Right lung (tissue), 10 donors: ENCODE measurements at places on chromosomes 2 and 18. TPM values are rescaled to one million over a fixed set of nuclear protein-coding genes. Genes with fewer than 3 reads are reported as not detected.

DNA sequence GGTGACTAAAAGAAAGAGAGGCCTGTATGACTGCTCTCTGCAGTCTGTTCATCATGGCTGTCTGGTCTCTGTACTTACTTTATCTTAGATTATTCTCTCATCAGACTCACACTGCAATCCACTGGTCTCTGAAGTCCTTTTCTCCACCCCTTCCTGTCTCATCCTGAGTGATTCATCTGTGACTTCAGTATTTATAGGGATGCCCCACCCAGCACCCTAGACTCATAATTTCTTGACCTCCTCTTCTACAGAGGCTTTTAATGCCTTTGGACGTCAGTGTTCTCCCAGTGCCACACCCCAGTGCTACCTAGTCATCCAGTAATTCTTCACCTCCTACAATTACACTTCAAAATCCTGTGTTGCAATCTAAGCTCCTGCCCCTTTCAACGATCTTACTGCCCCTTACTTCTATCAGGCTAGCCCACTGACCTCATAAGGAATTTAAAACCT, 14.9 kb upstream of the ITPRID2 start:
- DNase-seq = no peak

DNA sequence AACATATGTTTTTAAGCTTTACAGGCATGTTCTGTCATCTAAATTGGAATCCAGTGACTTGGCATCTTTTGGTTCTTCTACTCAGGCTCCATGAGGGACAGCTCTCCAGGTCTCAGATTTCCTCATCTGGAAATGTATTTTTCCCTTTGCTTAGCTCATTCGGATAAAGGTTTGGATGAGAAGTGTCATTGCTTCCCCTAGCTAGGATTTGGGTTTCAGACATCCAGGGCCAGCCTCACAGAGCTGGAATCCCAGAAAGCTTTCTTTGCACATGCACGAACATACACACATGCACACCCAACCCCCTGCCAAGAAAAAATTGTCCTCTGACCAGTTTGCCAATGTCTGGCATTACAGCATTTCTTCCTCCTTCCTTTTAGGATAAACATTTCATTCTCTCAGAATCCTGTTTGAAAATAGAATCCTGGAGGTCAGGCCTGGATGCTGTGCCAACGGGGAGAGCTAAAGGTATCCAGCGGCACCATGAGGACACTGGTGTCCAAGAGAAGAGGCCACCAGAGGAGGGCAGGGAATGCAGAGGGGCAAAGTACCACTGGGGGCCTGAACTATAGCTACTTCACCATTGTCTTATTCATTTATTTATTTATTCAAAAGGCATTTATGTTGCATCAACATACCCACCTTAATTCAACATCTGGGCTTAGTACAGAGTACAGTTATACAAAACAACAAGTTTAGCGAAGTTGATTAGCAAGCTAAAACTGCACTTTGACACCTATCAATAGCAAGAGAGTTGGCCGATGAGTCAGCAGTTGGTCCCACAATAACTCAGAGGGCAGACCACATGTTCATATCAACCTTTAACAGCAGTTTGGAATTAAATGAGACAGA, 97.9 kb upstream of the ATL2 start:
- no peak for DNase-seq

ADD2 gene
- 7.5 TPM for polyA plus RNA-seq

DNA sequence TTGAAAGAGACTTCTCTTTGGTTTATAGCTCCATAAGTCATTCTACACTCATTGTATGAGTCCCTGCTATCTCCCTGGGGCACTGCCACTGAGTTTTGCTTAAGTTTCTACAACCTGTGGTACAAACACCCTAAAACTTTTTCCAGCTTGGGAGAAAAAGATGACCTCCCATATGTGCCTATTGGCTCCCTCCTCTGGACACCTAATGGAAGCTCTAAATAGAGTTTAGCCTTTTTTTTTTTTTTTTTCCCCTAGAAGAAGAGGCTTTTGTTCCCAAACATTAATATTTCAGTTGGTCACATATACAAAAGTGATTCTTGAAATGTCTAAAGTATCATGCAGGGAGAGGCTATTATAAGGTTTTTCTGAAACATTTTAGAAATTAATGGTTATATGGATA, 547.2 kb upstream of the TMEFF2 start:
- no peak for DNase-seq

DNA sequence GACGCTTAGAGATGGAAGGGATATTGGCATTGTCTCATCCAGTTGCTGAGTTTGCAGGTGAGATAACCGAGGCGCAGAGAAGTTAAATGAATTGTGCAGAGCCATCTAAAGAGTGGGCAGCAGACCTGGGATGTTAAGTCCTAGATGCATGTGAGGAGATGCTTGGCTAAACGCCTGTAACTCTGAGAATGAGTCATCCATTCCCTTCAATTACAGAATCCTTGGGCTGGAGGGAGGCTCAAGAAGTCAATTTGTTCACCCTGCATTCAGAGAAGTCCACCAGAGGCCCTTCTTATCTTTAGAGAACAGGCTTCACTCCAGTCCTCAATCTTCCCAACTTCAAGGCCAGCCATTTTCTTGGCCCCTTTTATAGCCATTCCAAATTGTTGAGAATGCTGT, 1.6 kb downstream of the EHD3 start:
- no peak for DNase-seq

DNA sequence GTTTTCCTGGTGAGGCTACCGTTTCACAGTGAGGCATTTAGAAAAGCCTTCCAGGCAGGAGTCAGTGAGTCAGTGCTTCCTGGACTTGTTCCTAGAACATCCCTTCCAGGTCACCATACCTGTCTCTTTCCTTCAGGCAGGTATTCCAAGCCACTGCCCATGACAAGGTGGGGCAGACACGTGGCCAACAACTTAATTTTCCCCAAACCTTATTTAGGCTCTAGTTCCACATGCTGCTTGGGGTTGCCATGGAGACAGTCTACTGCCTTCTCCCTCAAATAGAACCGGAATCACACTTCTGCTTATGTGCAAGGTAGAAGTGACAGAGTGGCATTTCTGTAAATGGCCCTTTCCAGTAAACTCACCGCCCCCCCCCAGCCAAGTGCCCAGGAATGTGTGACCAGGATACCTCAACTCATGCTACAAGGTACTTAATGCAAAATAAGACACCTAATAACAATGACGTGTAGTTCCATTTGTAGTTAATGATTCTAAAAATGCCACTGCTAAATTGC, 258.3 kb downstream of the PRKCE start:
- DNase-seq = no peak

STK11IP gene
- polyA plus RNA-seq = 20.3 TPM

DNA sequence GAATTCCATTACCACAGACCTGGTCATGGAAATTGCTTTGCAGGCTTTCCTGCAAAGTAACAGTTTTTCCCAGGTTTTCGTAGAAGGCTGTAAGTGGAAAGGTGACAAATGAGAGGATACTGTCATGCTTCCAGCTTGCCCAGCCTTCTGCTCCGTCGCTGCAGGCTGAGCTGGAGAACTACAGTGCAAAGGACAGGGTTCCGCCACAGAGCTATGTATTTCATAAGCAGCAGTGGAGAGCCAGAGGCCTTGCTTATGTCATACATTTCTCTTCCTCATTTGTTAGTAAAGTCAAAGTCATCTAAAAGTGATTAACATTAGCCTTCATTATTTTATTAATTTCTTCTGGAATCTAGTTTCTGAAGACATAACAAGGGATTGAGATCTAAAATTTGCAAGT, 72.9 kb upstream of the RBM44 start:
- DNase-seq = no peak

- no peak for DNase-seq
Measured at GRCh38 chr2:173898996-173899395, 66.2 kb downstream of the SP3 start.

DNA sequence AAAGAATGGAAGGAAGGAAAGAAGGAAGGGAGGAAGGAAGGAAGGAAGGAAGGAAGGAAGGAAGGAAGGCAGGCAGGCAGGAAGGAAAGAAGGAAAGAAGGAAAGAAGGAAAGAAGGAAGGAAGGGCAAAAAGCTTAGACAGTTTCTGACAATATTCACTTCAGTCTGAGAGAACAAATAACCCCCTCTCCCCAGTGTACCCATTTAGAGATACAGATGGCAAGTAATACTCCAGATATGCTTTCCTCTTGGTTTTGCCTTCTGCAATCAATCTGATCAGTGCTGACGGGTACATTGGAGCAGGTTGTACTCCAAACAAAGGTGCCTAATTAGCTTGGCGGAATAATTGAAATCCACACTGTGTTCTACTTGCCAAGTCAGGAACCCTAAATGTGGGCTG, 534.6 kb upstream of the TMEFF2 start:
- no peak for DNase-seq

DNA sequence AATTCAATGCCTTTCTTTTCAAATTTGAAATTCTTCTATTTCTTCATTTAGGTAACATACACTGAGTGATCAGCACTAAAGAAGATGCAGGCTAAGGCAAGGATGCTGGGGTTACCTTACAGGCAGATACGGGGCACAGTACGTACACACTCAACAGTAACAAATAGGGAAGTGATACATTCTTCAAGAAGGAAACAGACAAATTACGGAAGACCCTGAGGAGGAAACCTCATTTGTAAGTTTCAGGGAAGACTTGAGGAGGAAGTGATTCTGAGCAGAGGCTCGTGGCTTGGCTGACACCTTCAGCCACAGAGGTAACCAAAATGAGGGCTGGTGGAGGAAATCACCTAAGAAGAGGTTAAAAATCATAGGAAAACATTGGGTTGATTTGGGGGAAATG, 1108.3 kb upstream of the KLHL29 start:
- no peak for DNase-seq

DNA sequence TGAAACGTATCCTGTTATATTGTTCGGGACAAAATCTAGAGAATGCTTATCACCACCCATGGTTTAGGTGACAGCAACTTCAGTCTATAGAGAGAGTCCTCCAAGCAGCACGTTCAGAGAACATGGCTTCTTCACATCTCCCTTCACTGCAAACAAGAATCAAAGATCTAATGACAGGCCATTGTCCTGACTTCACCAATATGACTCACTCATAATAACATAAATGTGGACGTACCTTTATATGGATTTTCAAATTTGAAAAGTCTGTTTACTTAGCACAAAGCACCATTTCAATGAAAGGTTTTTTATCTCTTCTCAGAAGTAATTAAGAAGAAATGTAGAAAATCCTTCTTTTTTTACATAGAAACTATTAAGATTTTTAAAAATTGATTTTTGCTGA, 46.7 kb downstream of the KLF7 start:
- no peak for DNase-seq

GRCh38 chr2:196277002-196277401, 105.6 kb upstream of the STK17B start:
- no peak for DNase-seq

DNA sequence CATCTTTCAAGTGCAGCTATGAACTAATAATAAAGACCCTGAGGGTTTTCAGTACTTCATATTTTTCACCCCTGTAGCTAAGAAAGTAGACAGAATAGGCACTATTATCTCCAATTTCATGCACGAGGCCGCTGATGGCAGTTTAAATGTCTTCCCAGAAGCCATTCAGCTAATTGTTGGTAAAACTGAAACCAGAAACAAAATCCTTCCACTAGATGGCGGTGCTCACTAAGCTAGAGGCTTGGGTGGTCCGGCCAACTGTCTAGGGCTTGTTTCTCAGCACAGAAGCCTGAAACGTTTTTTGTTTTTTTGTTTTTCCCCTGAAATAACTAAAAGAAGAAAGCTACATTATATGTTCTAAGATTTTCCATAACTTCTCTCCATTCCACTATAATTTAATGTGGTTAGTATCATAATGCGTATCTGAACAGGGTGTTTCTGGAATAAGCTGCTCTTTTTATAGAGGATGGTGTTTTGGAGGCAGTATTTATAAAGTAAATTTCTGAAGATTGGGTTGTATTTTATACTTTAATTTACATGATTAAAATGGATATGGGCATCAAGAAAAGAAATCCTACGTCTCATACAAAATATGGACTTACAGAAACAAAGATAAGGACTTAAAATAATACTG, 159.4 kb downstream of the PIK3C3 start:
- peak; percentile 70 for DNase-seq

- DNase-seq = no peak
Measured at GRCh38 chr2:231170055-231170454, 28.4 kb upstream of the ARMC9 start.

DNA sequence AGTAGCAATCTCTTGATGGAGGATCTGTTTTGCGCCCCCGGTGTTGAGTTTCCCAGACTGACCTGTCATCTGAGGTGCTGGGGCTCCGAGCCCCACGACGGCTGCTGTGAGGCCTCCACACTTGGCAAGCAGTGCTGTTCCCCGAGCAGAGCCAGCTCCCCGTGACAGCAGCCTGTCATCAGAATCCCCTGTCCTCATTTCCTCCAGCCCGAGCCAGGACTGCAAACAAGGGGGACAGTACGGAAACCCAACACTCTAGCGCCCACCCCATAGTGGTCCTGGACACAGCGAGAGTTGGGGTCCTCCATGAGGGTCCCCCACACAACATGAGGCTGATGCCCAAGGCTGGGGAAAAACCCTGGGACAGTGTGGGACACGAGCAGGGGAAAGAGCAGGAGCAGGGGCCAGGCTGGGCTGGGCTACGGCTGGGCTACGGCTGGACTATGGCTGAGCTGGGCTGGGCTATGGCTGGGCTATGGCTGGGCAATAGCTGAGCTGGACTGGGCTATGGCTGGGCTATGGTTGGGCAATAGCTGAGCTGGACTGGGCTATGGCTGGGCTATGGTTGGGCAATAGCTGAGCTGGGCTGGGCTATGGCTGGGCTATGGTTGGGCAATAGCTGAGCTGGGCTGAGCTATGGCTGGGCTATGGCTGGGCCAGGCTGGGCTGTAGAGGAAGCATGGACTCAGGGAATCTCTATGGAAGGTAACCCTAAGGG, 1.5 kb upstream of the KLHL30 start:
- DNase-seq = no peak

ABCB11 gene
- polyA plus RNA-seq = 0.21 TPM

DNA sequence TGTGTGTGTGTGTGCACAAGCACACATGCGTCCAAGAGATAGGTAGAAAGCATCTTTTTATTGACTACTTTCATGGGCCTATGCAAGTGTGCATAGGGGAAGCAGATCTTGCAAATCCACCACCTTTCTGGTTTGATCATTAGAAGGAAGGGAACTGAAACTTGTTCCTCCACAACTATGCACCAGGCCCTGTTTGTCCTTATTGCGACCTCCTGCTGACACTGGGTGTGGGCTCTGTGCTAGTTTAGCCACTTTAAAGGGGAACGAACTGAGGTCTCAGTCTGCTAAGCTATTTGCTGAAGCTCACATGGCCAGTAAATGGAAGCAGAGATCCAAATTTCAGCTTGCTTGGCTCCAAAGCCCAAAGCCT, 32.1 kb upstream of the INSIG2 start:
- no peak for DNase-seq

DNA sequence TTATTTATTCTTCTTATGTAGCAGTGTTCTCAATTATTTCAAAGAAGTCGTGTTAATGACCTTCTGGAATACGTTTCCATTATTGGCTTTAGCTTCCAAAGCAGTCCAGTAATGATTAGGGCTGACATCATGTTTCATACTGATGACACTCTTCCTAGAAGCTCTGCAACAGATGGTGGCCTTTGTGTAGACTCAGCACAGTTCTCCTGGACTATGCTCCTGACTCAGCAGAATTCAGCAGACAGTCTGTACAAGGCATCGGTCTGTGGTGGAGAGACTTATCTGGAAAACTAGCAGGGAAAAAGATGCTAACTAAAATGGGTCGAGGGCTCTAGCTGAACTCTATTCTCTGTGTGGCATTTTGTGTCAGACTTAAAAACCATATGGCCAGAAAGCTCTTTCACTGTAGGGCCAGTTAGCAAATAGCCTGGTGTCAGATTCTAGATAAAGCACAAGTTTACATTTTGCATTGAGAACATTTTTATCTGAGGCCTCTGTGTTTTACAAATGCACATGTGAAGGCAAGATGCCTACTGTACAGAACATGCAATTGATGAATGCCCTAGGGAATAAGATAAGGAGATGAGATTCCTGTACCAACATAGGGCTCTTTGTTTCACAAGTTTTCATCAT, 35.1 kb downstream of the GULP1 start:
- no peak for DNase-seq

CYRIA gene
- 16.6 TPM for polyA plus RNA-seq
